Activated T-cell treated with anti-CD3 and anti-CD28 coated beads, Interleukin-2, amount 50 U/mL, for 72 hours (primary cell): ENCODE measurements at places on chromosomes 2 and 18.

- DNase-seq = no peak
Measured at GRCh38 chr2:207953354-207953753, 72.0 kb downstream of the PLEKHM3 start.

GRCh38 chr2:119659601-119660342 is 19.2 kb upstream of the TMEM177 start:
- peak; percentile 48 for DNase-seq

DNA sequence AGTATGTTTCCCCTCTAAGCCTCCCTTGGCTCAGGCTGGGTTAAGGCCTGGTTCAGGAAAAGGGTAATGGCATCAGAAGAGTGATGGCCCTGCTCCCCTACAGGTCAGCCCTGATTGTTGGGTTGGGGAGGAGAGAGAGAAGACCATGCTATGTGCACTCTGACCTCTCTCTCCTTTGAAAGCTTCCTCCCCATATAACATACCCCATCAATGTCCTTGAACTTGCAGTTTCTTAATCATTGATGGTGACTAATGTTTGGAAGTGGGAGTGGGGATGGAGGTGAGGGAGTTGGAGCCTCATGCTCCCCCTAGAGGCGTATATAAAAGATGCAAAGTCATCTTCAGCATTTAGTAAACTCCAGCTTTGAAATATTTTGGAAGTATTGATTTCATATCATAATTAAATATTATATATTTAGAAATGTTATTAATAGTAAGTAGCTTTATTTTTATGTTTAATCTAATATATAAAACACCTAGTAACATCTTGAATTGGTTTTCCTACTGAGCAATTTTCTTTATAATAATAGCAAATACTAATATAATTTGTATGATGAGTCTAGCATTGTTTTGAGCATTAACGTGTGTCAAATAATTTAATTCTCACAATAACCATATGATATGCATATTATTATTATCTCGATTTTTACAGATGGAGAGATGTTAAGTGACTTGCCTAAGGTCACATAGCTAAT is 8.8 kb downstream of the PLCL1 start:
- DNase-seq = peak; percentile 14

DNA sequence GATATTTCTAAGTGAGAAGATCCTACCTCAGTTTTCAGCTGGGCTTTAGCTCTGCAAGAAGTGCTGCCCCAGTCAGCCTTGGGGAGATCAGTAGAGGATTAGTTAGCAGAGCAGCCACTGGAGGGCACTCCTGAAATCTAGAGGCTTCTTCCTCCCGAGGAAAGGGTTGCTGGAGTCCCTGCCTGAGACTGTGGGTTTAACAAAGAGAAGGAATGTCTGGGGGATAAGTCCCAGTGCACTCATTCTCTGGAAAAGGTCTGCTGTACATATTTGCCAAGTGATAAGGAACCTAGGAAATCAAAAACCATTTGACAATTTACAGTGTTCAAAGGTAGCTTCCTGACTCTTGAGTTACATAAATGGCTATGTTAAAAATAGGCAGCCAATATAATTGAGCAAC is 207.2 kb downstream of the SLC8A1 start:
- peak; percentile 19 for DNase-seq

DNA sequence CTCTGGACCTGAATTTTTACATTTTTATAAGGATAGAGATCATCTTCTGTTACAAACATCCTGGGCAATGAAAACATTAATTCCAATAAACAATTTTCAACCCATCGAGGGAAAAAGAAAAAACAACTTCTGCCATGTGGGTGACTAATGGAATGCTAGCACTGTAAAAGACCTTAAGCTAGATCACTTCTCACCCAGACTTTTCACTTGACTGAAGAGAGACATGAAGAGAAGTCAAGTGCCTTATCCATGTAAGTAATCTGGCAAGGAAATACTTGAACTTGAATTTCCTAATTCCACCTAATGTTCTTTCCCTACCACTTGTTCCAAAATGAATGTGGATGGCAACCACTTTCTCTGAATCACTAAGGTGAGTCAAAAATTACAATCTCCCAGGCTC is 98.3 kb upstream of the ACVR1C start:
- DNase-seq = no peak

GRCh38 chr2:8378016-8378810 is 303.6 kb upstream of the ID2 start:
- DNase-seq = peak; percentile 11

GRCh38 chr2:236899146-236899545 is 186.5 kb upstream of the COPS8 start:
- no peak for DNase-seq

- peak; percentile 56 for DNase-seq
Measured at GRCh38 chr2:134258684-134259388, 5.0 kb downstream of the MGAT5 start.

GRCh38 chr2:238496756-238497609 is 70.3 kb downstream of the ASB1 start:
- no peak for DNase-seq

- no peak for DNase-seq
Measured at GRCh38 chr2:100957996-100958653, 44.0 kb upstream of the RPL31 start.

DNA sequence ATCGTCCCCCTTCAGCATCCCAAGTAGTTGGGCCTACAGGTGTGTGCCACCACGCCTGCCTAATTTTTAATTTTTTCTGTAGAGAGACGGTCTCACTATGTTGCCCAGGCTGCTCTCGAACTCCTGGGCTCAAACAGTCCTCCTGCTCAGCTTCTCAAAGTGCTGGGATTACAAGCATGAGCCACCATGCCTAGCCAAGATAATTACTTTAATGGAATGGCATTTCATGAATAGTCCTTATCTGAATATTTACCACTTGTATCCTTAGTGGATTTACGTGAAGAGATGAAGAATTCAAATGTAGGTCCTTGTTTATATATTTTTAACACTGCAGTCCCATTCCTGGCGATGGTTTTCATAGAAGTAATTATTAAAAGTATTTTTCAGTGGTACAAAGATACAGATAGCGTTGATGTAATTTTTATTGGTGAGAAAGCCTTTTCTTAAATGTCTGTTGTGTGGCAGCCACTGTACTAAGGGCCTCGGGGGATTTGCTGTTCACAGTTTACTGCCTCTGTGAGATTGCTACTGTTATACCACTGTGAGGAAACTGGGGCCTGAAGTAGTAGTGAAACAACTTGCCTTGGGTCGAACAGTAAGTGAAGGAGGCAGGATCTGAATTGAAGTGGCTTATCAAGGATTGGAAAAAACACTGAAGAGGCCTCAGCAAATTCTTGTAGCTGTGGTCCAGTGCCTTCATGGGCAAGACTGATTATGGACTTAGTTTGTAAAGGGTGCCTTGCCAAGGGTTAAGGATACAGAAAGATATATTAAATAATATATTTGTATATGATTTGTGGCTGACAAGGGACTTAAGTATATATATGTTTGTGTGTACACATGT is 151.2 kb downstream of the PRPF40A start:
- DNase-seq = no peak

GRCh38 chr18:67266246-67267237 is 250.0 kb downstream of the DSEL start:
- no peak for DNase-seq

- DNase-seq = no peak
Measured at GRCh38 chr2:241908686-241909420, 39.3 kb downstream of the RTP5 start.

GRCh38 chr2:120869730-120870466 is 134.2 kb downstream of the GLI2 start:
- DNase-seq = no peak

DNA sequence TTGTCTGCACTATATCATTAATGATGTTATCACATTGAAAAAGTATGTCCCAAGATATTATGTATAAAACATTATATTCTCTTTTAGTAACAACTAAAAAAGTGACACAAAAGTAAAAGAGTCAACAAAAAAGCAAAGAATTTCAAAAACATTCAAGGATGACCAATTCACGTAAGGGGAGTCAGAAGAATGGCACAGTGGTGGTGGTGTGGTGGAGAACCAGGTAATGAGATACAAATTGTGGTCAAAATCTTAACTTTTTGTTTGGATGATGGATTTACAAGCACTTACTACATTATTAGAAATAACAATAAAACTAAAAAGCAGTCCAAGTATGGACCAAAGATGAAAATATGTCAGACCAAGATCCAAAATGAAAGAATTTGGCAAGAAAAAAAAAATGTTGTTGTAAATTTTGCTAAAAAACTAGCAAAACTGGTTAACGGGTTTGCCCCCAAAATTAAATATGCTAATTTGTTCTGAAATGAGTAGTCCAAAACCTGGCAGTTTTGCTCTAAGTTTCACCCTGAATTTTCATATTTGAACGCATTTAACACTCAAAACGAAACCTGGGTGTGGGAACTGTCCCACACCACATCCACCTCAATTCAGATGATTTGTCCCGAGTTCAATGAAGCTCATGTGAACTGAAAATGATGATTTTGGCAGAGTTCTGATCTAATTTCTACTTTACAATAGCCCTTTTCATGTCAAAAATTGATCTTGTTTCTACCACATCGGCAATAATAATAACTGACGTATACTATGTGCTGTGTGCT is 135.8 kb downstream of the IKZF2 start:
- peak; percentile 70 for DNase-seq

DNA sequence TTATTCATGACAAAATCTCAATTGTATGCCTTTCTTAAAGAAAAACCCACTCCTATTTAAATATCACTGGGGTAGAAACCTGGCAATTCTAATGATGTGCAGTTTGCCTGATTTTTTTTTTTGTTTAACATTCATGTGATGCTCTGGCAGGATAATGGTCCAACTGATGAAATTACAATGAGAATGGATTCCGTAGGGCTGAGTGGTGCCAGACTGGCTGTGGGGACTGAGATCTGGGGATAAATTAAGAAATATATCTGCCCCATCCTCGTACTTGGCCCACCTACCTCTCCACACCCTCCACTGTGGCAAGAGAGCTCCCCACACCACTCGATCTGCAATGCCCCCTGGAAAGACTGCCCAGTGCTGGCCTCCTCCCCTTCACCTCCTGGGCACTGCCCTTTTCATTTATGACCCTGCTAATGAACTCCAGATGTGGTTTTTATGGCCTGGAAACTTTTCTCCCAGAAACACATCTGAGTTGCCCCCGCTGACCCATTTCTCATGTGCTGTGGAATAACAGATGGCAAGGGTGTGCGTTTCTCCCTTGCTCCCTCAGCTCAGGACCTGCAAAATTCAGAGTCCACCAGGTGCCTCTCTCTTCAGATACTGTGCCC is 33.0 kb upstream of the RPL37A start:
- DNase-seq = no peak

- no peak for DNase-seq
Measured at GRCh38 chr18:71665131-71665530, 879.0 kb downstream of the CBLN2 start.

DNA sequence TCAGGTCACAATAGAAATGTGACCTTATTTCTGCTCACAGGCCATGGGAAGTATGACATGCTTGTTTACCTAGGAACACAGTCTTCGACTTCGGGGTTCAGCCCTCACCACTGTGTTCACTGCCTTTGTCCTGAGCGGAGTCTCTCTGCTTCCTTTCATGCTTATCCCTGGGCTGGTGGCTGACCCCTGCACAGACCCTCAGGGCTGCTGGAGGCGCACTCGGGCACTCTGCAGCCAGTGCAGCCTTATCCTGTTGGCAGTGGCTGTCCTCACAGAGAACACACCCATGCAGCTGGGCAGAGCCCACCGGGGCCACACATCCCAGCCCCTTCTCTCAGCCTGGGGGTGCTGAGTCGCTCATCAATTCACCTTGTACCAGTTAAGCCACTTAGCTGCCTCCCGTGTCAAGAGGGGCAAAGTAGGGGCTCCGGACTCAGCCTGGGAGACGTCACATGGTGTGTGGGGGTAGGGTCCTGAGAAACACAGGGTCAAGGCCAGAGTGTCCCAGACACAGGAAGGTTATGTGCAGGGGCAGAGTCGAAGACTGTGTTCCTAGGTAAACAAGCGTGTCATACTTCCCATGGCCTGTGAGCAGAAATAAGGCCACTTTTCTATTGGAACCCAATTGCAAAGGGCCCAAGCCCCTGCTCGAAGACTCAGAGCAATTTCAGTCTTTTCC is 107.5 kb downstream of the FAM210A start:
- no peak for DNase-seq

GRCh38 chr2:79189465-79189864 is 29.9 kb upstream of the REG3A start:
- DNase-seq = no peak

- DNase-seq = no peak
Measured at GRCh38 chr18:55228191-55228590, 268.9 kb upstream of the CCDC68 start.

GRCh38 chr18:8818982-8819381 is 113.6 kb downstream of the MTCL1 start:
- no peak for DNase-seq

- DNase-seq = no peak
Measured at GRCh38 chr2:202261531-202261930, 4.0 kb upstream of the NOP58 start.

- peak; percentile 0 for DNase-seq
Measured at GRCh38 chr2:136344339-136344738, 226.4 kb upstream of the CXCR4 start.

DNA sequence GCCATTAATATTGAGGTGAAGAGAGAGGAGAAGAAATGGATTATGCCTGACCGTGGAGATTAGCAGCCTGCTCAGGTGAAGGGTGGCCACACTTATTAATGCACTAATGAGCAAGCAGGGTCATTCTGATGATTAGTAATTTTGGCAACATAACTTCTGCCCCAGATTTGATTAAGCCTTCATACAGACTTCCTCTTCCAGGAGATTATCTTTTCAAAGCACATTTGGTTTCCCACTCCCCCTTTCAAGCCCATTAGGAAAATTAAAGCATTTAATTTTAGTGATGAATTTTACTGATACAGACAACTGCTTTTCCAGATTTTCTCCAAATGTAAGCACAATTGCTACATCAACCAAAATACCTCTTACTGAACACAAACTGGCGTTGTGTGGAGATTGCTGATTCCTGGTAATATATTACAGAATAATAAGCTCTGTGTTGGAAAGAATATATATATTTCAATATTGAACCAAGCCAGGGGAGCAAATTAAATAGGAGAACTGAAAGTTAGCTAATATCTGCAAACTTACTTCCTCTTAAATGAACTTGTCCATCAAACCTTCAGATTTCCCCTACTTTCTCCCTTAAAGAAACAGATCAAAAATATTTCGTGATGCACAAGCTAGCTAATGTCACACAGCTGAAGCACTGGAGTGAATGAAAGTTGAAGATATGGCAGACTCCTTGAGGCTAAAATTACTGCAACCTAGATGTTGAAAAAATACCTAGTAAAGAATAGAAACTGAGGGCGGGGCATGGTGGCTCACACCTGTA is 140.8 kb downstream of the FAM210A start:
- no peak for DNase-seq

DNA sequence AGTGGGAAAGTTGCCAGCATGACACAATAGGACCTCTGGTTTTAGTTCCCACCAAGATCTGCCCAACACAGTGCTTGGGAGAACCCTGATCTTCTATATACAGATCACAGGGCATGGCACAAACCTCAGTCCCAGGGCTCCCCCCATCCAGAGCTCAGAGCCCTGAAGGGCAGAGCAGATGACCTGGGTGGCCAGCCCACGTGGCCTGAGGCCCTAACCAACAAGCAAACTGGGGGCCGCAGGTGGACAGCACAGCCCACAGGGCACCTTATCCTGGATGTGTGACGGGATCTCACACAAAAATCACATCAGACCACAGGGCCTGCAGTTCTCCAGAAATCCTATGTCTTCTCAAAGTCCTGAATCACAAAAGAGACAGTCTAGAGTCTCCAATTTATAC is 34.7 kb downstream of the CRACDL start:
- no peak for DNase-seq
